A172 (cell line): ENCODE measurements at places on chromosomes 2 and 18. TPM values are rescaled to one million over a fixed set of nuclear protein-coding genes. Genes with fewer than 3 reads are reported as not detected.

ALK gene
- 0.07 and 0.26 TPM in 2 replicates for total RNA-seq

UCN gene
- total RNA-seq, result 4.1 and 5.0 TPM in 2 replicates

RIT2 gene
- total RNA-seq, result 0.12 TPM in 1 of 2 replicates, not detected in the other

CFAP65 gene
- total RNA-seq, result 0.26 and 0.55 TPM in 2 replicates

DNAJC27 gene
- 3.2 and 3.8 TPM in 2 replicates for total RNA-seq

ZAP70 gene
- not detected in 2 replicates for total RNA-seq

TUBB8B gene
- not detected in 2 replicates for total RNA-seq

TMEM200C gene
- not detected in 2 replicates for total RNA-seq

SAG gene
- not detected in 2 replicates for total RNA-seq

GPC1 gene
- 182 and 198 TPM in 2 replicates for total RNA-seq

ZNF638 gene
- 72.5 and 118 TPM in 2 replicates for total RNA-seq

ITM2C gene
- total RNA-seq, result 52.0 and 53.4 TPM in 2 replicates

ERBB4 gene
- total RNA-seq, result 0.09 and 0.79 TPM in 2 replicates

IL36G gene
- not detected in 2 replicates for total RNA-seq

ECEL1 gene
- total RNA-seq, result not detected in 2 replicates

- no peak for DNase-seq
Measured at GRCh38 chr2:145413261-145414030, 893.5 kb upstream of the ZEB2 start.

GRCh38 chr2:83054751-83055150, 1404.3 kb downstream of the SUCLG1 start:
- peak; percentile 35 for DNase-seq

DNA sequence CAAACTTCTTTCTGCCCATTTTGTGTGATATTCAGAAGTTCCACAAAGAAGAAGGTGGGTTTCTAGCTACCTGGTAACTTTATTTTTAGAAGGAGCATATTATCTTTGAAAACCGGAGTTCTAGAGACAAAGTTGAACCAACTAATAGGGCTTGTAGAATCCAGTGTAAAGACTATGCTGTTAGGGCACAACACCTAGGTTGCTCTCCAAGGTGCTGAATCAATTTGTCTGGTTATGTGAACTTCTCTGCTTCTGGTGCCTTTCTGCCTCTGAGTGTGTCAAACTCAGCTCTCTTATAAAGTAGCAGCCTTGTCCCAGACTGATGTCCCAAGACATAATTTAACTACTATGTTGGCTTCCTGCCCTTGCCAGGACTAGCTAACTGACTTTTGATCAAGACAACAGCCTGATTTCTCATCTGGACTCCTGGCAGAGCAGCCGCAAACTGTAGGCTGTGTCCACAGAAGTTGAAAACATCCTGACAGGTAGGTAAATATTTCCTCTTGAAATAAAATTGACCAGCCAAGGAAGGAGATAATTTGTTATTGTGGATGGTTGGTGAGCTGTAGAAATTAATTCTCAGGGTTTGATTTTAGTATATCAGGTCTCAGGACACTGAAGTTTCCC, 119.4 kb downstream of the CYRIA start:
- peak; percentile 68 for DNase-seq

DNA sequence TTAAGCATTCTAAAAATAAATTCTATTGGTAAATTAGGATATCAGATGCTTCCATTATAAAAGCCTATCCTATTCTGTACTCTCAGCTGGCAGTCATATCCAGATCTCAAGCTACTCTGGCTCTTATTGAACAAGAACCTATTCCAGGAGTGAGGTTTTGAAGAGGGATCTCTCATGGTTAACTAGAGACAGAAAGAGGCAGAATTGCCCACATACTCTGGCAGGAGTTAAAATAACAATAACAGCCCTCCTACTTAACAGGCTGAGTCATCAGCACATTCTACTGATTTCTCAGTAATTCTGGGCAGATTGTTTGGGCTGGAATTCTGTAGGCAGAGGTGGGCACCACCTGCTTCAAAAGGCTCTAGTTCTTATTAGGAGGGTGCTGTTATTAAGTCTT, 142.0 kb upstream of the UNC80 start:
- peak; percentile 65 for DNase-seq

GRCh38 chr18:23567671-23568070, 18.6 kb downstream of the NPC1 start:
- no peak for DNase-seq

GRCh38 chr18:10064267-10064666, 150.5 kb downstream of the VAPA start:
- no peak for DNase-seq

DNA sequence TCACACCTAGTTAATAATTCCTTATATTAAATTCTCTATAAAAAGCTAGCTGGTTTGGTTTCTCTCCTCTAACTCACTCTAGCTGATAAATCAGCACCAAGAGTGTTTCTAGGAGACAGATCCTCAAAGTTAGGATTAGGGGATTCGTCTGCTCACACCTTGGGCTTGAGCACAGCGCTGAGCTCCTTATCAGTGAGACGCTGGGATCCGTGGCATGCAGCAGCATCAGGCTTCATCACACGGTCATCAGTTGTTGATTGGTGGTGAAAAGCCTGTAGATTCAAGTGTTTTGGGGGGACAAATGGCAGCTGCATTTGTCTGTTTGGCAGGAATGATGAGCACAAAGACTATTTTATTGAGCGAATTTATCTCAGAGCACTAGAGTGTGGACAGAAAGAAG, 72.6 kb upstream of the MC2R start:
- no peak for DNase-seq

DNA sequence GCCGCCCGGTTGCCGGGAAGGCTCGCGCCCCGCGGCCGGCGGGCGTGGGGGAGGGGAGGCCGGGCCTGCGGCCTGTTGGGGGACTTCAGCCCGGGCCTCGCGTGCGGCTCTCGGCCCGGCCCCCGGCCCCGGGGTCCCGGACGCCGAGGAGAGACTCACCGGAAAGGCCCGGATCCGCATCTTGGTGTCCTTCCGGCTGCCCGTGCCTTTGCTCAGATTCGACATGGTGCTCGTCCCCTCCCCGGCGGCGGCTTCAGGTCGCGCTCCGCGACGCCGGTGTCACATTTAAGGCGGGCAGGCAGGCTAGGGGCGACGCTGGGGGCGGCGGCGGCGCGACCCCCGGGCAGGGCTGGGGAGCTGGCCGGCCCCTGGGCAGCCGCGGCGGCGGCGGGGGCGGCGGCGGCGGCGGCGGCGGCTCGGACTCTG, 365 bp downstream of the CUL3 start:
- DNase-seq, result no peak

- no peak for DNase-seq
Measured at GRCh38 chr2:64237266-64237665, 93.0 kb upstream of the PELI1 start.

- no peak for DNase-seq
Measured at GRCh38 chr2:155054712-155055111, 356.2 kb downstream of the KCNJ3 start.

DNA sequence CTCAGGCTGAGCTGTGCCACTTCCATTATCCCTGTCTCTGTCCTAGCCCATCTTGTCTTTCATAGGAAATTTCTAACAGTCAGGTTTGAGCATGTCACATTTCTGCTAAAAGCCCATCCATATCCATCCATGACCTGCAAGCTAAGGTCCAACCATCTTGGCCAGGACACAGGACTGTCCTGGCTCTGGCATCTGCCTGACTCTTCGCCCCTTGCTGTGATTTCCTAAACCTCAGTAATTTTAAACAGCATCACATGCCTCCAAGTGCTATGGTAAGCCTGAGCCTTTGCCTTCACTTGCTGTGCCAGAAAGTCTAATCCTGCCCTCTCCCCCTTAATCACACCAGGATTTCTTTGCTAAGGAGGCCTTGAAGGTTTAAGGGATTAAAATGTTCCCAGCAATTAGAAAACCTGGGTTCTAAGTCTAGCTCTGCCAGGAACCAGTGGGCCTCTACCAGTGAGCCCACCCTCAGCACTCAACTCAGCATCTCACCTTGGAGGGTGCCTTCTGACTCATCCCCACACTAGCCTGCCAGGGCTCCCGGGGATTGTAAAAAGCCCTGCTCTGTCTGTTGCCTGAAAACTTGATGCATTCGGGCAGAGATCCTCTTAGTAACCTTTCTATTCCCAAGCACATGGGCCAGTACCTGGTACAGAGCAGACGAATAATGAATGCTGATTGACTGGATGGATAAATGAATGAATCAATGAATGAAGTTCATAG, 411.0 kb downstream of the LRATD1 start:
- no peak for DNase-seq

GRCh38 chr2:233546101-233546500, 20.5 kb downstream of the USP40 start:
- no peak for DNase-seq

DNA sequence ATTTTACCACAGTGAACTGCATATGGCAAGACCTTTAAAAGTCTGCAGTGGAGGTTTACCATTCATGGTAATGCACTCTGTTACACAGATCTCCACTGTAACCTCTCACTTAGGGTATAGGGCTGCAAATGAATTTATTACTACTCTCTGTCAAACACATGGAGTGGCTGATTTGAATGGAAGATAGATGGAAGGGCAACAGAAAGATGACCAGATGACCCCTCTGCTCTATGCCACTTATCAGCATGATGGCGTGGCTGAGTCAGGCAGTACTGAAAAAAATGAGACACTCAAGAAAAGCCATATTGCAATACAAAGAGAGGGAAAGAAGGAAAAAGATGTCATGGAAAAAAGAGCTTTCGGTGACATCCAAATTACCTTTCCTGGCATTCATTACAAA, 72.3 kb downstream of the ABCA12 start:
- DNase-seq, result peak; percentile 6

- DNase-seq, result no peak
Measured at GRCh38 chr2:37816686-37817085, 108.4 kb upstream of the RMDN2 start.

DNA sequence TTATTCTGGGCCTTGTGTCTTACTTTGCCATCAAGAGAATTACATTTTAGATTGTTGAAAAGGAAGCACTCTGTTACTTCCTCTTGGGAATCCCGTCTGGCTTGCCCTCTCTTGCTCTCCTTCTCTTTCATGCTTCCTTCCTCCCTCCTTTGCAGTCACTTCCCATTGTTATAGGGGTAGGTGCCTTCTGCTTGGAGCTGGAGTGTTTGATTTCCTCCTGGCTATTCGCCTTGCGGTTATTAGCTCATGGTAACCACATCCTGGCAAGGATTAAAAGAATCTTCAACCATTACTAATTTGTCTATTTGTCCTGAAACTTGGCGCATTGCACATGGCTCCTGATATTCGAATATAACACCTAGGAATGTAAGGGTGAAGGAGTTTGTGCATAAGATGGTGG, 115.0 kb downstream of the CERS6 start:
- no peak for DNase-seq

DNA sequence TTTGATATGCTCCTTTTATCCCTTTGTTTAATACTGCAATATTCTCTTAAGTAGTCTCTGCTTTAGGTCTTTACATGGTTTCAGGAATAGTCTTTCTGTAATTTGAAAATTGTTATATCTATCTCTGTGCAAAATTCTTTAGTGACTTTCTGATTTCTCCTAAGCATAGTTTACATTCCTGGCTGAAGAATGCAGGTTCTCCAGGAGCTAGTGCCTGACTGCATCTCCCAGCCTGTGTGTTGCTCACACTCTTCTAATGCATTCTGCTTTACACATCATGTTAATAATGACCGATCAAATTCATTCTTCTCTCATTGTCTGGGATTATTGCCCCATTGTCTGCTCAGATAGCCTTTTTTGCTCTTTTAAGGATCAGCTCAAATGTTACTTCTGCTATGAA, 1349.2 kb downstream of the DSC3 start:
- no peak for DNase-seq

- DNase-seq, result peak; percentile 79
Measured at GRCh38 chr18:7945882-7946281, 378.8 kb downstream of the PTPRM start.

DNA sequence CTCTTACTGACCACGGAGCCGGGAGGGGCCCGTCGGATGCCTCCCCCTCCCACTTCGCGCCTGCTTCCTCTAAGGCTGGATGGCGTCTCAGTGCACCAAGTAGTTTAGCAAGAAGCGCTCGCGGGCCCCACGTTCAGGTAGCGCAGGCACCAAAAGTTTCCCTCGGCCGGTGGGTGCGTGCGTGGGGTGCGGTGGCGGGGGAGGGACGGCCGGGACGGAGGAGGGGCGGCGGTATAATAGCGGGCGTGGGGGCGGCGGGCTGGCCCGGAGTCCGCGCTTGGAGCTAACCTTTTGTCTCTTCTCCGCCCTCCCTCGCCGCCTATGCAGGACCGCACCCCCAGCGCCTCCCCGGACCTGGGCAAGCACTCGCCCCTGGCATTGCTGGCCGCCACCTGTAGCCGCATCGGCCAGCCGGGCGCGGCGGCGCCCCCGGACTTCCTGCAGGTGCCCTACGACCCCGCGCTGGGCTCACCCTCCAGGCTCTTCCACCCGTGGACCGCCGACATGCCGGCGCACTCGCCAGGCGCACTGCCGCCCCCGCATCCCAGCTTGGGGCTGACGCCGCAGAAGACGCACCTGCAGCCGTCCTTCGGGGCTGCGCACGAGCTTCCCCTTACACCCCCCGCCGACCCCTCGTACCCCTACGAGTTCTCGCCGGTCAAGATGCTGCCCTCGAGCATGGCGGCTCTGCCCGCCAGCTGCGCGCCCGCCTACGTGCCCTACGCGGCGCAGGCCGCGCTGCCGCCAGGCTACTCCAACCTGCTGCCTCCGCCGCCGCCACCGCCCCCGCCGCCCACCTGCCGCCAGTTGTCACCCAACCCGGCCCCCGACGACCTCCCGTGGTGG, 1.0 kb downstream of the SP5 start:
- DNase-seq, result no peak

DNA sequence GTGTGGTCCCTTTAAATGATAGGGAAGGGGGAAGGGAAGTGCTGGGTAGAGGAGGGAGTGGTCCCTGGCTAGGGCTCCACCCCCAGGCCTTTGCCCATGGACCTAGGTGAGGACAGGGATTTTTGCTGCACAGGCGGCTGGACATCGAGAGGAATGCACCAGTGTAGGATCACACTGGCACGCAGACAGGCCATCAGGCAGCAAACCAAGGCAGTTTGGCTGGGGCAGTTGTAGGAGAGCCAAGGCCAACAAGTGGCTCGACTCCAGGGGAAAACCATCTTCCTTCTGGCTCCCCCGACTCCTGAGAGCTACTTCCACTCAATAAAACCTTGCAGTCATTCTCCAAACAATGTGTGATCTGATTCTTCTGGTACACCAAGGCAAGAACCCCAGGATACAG, 402.0 kb upstream of the LRRTM1 start:
- DNase-seq, result no peak

GRCh38 chr2:114754907-114755563, 312.6 kb downstream of the DPP10 start:
- no peak for DNase-seq

DNA sequence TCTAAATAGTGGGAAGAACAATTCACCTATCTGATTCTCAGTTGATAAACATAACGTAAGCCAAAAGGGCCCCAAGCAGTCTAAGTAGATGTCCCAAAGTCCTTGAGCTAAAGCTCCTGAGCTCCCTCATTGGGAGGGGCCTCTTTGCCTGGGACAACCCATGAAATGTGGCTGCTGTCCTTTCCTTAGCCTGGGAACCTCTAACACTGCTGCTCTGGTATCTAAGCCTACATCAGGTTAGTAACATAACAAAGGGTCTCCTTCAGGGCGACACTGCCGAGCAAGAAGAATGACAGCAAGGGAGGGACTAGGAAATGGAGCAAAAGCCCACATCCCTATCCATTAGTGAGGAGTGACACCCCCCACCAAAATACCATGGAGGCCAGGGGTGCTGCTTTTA, 98.3 kb downstream of the MAPRE2 start:
- DNase-seq, result no peak

- DNase-seq, result no peak
Measured at GRCh38 chr2:48529194-48529593, 760 bp upstream of the STON1 start.

- peak; percentile 19 for DNase-seq
Measured at GRCh38 chr18:79459946-79460480, 64.3 kb downstream of the NFATC1 start.
